ENCODE measurements at places on chromosomes 3 and 15.

- no peak for DNase-seq
Observed at GRCh38 chr15:95511671-95512070, 818.8 kb upstream of the NR2F2 start.

DNA sequence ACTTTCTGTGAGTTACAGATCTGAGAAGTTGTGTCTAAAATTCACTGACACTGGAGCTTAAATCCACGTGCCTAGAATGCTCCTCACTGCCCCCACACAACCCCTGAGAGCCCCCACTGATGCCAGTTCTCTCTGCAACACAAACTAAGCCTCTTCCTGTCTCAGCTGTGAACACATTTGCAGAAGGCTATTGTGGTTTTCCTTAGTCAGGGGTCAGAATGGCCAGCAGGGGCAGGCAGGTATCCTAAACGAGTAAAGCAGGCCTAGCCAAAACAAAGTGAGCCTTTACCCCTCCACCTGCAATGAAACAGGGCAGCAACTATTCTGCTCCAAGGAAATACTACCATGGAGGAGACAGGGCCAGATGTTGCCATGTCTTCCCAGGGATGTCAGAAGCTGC is 78.6 kb downstream of the FHIT start:
- no peak for DNase-seq

- DNase-seq = no peak
Observed at GRCh38 chr15:68187559-68187958, 17.6 kb downstream of the CALML4 start.

- DNase-seq = no peak
Observed at GRCh38 chr15:32994810-32995424, 199.6 kb downstream of the FMN1 start.

DNA sequence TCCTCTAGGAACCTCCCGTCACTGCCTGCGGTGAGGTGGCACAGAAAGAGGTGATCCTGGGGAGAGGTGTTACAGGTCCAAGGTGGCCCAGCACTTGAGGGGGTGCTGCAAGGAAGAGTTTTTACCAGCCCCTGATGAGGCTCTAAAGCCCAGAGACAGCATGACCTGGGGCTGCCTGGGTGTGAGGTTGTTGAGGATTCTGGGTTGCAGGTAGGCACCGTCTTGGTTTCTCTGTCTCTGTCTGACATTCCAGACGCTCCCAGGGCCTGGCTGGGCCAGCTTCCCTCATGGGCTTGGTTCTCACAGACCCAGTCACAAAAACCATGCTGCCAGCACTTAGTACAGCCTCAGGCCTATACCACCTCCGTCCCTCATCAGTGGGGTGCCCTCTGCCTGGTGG is 31.1 kb downstream of the DNAJB8 start:
- no peak for DNase-seq

- DNase-seq = no peak
Observed at GRCh38 chr3:45817831-45818522, 21.6 kb upstream of the SLC6A20 start.

DNA sequence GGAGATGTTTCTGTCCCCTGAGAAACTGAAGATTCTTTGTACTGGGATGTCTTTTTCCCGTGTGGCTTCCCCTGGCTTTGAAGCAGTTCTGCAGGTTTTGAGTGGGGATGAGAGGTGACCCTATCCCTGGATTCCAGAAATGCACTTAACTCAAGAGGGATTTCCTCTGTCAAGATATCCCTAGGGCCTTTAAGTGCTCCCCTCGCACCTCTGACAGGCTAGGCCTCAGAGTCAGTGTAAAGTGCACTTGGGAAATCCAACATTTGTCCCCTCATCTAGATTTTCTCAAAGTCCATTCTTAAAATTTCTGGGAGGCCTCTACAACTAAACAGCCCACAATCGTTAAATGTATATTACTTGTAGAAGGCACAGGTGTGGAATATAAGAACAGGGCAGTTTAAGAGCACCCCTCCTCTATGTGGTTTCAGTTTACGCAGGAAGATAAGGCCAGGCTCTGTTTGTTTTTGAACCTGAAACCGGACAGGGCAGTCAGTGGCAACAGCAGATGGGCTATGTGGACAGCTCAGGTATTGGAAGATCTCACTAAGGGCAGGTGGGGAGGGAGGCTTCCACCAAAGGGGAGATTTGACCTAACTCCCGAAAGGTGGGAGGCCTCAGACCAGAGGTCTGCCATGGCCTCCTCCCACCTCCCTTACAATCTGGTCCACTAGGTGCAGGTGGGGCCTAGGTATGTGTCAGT is 4.8 kb downstream of the C3orf52 start:
- no peak for DNase-seq

DNA sequence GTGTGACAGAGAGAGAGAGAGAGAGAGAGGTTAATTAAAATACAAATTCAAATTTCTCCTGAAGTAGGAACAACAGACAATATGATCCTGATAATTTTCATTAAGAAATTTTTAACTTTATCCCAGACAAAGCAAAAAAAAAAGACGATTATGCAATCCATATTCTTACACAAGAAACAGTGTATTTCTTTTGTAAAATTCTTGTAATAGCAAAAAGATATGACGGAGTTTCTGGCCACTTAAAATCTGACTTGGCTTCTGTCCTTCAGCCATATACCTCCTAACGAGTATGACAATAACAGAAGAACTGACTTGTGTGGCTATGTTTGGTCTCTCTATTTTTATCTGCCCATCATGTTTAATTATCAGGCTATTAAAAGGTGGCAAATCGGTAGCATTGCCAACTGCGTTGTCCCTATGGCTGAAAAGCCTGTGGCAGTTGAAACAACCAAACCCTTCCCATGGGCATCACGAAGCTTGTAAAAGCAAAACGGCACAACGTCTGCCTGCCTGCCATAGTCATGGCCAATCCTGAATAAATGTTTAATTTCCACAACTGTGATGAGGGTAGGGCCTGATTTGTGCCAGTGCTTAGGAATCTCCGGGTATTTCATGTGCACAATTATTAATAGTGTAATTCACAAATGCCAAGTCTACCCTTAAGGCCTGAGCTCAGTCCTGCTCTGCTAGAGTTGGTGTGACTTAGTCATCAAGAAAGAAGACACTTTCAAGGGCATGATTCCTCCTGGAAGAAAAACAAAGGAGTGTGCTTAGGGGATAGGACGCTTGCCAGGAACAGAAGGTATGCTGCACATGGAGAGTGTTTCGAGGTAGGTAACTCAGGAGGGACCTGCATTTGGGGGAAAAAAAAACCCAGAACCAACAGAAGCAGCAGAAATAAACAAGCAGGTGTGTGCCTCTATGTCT is 1090.2 kb downstream of the FHIT start:
- no peak for DNase-seq

- DNase-seq = no peak
Observed at GRCh38 chr15:68062946-68063465, 8.9 kb downstream of the PIAS1 start.

DNA sequence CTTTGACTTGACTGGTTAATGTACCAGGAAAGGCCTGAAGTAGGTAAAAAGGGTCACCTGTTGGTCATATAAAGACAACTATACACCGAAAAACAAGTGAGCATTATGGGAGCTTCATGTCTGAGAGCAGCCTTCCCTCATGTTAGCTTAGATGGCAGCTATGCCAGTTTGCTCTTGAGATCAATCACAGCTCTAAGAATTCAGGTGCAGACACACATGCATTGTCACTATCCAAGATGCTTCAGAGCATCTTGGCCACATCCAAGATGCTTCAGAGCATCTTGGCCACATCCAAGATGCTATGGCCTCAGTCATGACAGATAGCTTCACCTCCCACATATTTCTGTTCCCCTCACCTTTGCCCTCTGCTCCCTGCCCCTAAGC is 15.5 kb downstream of the ZNF80 start:
- DNase-seq = no peak

DNA sequence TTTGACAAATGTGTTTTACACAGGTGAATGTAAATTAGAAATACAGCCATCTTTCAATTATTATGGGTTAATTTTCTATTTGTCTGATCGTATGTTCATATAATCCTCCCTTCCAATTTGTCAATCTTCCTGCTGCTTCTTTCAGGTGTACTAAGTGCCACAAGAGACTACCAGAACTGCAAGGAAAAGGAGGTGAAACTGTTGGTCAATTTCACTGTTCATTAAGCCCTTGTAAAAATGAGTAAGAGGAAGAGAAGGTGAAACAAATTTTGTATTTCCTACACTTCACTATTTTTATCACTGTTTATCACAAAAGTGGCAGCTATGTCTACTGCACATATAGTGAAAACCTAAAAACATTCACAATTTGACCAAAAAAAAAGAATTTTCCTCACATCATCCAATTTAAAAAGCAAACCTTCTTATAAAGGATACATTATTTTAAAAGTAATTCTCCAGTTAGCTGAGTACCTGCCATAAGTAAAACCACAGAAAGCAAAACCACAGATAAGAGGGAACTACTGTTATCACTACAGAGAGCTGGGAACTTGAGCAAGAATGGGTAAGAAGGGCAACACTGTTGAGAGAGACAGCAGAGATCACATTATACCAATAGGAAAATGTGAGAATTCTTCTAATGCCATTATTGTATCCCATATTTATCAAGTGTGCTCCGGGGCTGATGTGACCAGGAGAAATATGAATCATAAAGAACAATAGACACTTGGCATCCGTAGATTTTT is 163.0 kb downstream of the TBC1D5 start:
- no peak for DNase-seq

GRCh38 chr15:54082836-54083492 is 104.7 kb downstream of the UNC13C start:
- DNase-seq = no peak

GRCh38 chr3:129282727-129283327 is 4.2 kb downstream of the HMCES start:
- DNase-seq = no peak

DNA sequence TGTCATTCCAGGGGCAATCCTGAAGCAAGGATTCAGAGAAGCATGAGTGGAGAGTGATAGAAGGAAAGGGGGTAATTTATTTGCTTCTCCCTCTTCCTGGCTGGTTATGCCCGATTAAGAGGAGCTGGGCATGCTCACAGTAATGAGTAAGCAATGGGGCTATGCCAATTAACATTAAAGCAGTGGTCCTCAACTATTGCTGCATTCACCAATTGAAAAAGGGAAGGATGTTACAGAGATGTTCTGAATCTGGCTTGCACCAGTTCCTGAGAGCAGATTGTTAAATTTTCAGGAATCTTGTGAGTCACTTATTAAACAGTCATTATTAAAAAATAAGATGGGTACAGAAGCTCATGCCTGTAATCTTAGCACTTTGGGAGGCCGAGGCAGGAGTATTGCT is 85.9 kb upstream of the ZBTB20 start:
- DNase-seq = no peak

GRCh38 chr3:41717641-41718040 is 244.3 kb downstream of the ULK4 start:
- DNase-seq = no peak

- DNase-seq = no peak
Observed at GRCh38 chr3:39668420-39668819, 141.0 kb upstream of the MYRIP start.

- DNase-seq = no peak
Observed at GRCh38 chr3:46576879-46577278, 10.8 kb upstream of the LRRC2 start.

DNA sequence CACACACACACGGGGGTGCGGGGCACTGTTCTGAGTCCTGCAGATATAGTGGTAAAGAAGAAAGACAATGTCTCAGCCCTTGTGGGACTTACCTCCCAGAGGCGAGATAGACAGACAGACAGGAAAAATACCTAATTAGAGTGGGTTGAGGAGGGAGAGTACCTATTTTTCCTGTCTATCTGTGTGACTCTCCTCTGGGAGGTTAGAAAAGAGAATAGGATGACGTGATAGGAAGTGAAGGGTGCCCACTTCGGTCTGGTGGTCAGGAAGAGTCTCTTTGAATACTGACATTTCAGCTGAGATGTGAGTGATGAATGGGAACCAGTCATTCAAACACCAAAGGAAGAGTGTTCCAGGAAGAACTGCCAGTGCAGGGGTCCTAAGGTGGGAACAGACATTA is 4.1 kb upstream of the APOD start:
- DNase-seq = no peak

GRCh38 chr15:72184165-72184811 is 13.3 kb downstream of the GRAMD2A start:
- no peak for DNase-seq

DNA sequence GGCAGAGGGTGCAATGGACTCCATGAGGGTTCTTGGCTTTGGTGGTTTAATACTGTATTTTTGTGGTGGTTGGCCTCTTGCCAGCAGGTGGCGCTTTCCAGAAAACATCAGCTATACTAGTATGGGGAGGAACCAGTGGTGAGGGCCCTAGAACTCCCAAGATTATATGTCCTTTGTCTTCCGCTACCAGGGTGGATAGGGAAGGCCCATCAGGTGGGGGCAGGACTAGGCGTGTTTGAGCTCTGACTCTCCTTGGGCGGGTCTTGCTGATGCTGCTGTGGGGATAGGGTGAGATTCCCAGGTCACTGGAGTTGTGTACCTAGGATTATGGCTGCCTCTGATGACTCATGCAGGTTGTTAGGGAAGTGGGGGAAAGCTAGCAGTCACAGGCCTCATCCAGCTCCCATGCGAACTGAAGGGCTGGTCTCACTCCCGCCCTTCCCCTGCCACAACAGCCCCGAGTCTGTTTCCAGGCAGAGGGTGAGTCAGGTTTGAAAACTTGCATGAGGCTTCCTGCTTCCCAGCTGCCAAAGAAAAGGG is 357.7 kb downstream of the OTOL1 start:
- no peak for DNase-seq

- DNase-seq = no peak
Observed at GRCh38 chr3:149009732-149010131, 18.4 kb downstream of the GYG1 start.

- no peak for DNase-seq
Observed at GRCh38 chr3:100097919-100098783, 16.1 kb downstream of the FILIP1L start.

DNA sequence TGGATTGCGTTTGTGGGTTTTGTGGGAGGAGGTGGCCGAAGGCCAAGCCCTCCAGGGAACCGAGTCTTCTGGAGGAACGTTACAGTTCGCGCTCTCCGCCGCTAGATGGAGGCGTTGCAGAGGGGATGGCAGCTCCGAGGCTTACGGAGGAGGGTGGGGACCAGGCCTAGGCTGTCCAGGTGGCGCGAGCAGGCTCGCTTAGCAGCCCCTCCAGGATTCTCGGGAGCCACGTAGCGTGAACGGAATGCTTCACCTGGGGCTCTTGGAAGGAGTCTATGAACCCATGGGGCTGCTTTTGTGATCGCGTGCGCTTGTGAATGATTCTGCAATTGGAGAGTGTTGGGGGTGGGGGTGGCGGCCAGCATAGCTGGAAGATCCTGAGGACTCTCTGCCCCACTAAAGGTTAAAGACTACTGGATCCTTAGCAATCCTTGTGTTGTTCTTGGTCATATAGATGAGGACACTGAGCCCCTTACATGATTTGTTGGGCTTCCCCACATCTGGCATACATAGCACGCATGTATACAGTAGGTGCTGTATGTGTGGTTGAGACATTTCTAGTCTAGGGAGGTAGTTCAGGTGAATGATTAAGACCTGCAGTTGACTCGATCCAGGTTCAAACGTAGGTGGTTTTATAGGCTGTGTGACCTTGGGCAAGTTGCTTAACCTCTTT is 25.7 kb downstream of the FAM3D start:
- DNase-seq = peak; percentile 4

All from stimulated activated CD4-positive, alpha-beta T cell treated with anti-CD3 and anti-CD28 coated beads, TNF-alpha, amount 100 ng/mL, for 1 hour (primary cell).